ENCODE measurements at places on chromosomes 1 and 21.

DNA sequence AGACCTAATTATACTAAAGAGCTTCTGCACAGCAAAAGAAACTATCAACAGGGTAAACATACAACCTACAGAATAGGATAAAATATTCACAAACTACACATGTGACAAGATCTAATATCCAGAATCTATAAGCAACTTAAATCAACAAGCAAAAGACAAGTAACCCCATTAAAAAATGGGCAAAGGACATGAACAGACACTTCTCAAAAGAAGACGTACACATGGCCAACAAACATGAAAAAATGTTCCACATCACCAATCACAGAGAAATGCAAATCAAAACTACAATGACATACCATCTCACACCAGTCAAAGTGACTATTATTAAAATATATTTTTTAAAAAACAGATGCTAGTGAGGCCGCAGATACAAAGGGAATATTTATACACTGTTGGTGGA lies 99.8 kb downstream of the FAF1 start:
- no peak for DNase-seq

DNA sequence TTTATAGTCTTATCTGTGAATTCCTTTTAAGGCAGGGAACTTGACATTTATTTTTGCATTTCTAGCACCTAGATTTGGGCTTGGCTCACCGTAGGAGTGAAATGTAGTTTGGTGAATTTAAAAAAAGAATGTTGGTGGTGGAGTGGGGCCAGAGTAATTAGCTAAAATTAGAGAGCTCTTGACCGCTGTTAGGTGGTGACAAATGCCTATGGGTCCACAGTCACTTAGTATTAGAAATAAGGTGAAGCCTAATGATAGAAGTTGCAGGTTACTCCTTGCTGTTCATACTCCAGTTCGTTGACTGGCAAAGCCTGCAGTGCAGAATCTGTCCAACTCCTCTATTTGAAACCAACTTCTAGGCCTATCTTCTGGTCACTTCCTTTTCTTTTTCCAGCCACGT lies 318.8 kb upstream of the NRIP1 start:
- DNase-seq, result no peak

DNA sequence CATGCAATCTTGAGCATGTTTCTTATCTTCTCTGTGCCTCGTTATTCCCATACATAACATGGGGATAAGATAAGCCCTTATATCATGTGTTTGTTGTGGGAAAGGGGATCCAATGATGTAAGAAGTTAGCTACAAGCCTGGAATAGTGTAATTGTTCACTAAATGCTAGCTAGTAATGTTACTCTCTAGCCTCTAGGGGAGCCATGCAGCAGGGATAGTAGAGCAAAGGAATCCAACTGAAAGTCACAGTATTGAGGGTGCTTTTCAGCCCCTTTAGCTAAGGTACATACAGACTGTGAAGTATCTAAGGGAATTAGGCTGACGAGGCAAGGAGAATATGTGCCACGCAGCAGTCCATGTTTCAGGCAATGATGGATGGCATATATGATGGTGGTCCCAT lies 46.9 kb downstream of the IL23R start:
- no peak for DNase-seq

GRCh38 chr1:28046716-28047115 lies 41.7 kb downstream of the EYA3 start:
- no peak for DNase-seq

DNA sequence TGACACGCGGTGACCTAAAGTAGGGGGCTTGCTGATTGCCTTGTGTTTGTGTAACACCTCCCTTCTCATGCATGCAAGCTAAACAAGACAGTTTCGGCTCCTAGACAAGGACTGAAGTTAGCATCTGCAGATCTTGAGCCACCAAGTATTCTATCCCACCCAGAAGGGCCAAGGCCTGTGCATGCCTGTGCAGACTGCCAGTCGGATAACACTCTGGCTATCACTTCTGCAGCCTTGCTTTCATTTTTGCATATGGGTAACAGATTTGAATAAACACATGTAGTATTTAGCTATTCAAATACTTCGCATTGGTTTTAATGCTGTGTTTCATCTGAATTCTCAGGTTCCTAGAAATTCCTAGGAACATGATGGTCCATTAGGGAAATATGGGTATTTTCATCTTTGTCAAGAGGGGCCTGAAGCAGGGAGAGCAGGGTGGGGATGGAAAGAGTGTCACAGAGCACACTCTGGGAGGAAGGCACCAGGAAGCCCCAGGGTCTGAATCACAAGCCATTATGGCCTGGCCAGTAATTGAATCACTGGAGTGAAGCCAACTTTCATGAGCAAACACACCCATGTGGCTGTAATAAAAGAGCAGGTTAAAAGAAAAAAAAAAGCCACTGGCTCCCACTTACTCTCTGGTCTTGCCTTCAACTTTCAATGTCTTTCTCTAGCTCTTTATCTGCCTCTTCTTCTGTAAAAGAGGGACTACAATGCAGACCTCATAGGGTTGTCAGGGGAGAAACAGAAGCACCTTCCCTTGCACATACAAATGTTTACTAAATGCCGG lies 28.3 kb downstream of the GADD45A start:
- DNase-seq, result no peak

DNA sequence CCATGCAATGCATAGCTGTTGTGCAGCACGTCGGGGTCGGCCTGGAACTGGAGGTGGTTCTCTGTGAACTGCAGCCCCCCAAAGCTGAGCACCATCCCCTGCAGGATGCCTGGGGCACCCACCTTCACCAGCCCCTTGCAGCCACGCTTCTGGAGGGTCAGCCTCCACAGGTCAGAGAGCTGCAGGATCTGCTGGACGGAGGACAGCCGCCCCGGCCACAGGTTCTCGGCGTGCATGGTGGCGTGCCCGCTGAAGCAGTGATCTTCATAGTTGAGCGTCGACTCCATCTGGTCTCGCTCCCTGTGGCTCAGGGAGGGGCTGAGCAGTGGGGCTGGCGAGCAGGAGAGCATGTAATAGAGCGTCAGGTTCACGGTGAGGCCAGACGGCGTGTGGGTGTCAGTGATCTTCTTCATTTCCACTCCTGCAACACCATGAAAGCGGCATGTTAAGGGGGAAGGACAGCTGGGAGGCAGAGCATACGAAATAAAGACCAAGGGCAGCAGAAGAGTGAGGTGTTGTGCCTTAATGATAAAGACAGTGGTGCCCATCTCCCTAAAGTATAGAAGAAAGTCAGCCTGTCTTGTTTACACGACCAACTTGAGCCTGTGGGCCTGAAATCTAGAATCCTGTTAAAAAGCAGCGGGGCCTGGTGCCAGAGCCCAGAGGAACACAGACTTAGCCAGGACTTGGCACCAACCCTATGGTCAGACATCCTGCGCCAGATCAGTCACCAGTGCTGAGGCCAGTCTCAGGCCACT lies 3.0 kb downstream of the KIAA2013 start:
- DNase-seq, result no peak

DNA sequence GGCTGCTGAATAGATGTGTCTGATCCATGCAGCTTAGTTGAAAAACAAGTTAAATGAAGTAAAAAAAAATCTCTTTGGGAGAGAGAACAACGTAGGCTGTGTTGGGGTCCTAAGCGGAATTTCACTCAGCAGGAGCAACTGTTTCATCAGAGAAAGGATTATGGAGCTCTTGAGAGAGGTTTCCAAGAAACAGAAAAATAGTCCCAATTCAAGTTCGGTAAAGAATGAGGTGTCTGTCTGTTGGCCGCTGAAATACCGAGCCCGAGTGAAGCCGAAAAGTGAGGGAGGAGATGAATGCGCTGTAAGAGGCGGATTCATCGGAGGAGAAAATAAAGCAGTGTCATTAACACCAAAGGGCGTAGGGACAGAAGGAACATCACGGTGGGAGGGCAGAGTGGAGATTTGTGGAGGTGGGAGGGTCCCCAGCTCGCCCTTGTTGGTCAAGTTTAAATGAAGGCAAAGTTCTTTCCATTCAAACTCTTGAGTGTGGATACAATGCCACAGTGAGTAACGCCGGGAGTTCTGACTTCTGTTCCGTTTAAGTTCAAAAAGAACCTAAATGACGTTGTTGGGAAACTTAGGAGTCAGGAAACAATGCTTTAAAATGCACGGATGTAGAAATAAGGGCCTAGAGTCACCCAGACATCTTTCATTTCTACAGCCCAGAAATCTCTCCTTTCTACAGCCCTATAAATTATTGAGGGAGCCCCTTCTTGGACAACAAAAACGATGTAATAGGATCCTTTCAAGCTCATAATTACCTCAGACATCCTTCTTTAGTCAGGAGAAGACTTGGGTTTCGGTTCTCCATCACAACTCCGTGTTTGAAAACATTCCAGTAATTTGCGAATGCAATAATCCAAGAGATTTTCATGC lies 15.6 kb upstream of the SLC45A1 start:
- no peak for DNase-seq

DNA sequence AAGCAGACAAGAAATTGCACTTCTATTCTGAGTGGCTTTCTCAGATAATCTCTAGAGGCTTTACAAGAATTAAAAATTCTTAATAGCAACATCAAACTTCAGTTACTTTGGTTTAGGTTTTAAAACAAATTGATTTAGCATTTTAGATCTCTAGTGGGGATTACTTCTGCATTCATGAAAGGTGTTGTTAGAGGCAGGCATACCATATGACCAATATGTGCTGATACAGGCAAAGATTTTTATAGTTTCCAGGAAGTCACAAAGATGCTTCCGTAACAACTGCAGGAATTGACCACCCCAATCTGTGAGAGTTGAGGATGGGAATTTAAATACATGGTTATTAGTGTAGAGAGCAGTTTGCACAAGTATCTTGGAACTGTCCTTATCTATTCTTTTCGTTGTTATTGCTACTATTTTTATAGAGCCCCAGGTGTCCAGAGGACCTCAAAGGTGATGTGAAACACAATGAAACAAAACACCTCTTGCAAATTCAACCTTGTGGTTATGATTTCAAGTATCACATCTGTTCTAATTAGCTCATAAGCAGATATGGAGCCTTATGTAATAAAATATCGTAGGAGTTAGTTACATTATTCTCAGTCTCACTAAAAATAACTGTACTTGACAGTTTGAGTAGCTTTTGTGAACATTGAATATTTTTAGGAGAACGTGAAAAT lies 512.7 kb upstream of the ADGRL4 start:
- no peak for DNase-seq

GRCh38 chr1:161324020-161324419 lies 9.8 kb downstream of the SDHC start:
- no peak for DNase-seq

GRCh38 chr1:99315305-99315704 lies 51.0 kb downstream of the PLPPR4 start:
- no peak for DNase-seq

DNA sequence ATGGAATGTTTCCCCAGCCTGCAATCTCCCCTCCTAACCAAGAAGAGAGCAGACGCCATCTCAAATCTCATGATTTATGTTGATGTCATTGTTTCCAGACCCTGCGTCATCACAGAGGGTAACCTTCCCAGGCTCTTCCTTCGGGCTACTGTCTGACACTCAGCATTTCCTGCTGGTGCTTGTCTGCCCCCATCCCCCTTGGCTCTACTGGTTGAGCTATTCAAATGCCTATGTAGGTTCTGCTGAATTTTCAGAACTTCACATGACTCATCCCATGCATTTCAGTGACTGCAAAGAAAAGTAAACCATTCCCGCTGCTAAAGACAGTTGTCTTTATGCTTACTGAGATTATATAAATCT lies 24.8 kb upstream of the ITPKB start:
- peak; percentile 27 for DNase-seq

DNA sequence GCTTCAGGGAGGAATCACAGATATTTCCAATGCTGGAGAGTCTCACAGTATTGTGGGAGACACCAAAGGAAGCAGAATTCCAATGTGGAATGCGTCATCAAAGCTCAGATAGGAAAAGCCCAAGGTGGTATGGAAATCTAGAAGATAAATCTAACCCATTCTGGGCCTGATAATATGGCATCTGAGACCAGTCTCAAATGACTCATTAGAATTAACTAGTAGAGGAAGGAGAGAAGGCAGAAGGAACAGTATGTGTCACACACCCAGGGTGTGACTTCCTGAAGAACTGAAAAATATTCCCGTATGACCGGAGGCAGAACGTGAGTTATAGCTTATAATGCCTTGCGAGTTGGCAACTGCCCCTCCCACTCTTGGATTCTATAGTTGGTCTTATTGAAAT lies 499.2 kb downstream of the PLPP3 start:
- no peak for DNase-seq

GRCh38 chr1:42122408-42122807 lies 30.8 kb upstream of the GUCA2B start:
- no peak for DNase-seq

GRCh38 chr1:25905680-25906643 lies at the start of gene STMN1:
Gene STMN1 (minus strand): TSS chr1:25906419. CDS start chr1:25904676, 1,743 bp downstream.
- DNase-seq, result peak; percentile 87

DNA sequence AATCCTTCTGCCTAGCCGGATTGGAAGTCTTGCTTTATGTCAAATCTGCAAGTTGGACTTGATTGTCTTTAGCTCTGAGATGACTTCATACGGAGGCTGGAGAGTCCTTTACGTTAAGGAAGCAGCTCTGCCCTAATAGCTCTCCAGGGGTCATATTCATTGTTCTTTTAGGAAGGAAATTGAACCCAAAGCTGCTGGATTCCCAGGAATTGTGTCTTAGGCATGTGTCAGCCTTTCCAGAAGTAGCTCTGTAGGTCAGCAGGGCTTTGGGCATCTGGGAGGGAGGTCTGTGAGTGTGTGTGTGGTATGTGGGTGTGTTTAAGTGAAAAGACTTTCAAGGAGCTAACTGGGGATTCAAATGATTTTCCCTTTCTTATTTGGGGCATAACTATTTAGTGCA lies 82.4 kb downstream of the ABCA4 start:
- DNase-seq, result no peak

GRCh38 chr1:228768355-228769000 lies 33.2 kb downstream of the RHOU start:
- DNase-seq, result no peak

DNA sequence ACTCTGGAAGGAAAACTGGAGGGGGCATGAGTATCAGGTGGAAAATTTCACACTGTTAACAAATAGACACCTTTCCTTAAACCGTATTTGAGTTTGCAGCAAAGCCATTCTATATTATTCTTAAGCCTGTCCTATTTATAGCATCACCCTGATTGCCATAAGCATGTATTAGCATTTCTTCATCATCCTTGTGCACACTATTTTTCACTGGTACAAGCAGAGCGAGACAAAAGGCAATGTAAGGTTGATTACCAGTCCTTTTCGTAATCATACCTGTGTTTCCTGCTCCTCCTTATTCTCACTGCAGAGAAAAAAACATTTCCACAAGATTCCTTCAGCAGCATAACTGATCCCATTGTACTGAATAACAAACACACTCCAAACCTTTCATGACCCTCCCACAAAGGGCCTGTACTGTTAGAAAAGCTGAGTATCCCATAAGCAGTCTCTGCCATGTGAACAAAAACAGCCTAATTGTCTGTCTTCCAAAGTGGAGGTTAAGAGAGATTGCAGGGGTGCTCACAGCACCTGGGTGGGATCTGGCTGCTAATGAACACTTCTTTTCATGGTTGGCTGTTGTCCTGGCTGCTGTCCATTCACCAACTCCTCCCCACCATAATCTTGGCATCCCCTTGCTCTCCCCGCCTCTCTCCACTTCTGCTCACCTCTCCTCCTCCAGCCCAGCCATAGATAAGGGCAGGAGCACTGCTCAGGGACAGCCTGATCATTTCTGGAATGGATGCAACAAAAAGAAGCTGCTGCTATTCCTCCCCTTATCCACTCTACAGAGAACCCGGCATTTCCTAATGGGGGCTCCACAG lies 30.4 kb downstream of the VTCN1 start:
- DNase-seq, result no peak

- DNase-seq, result no peak
These were observed 6.7 kb downstream of the CDC7 start for GRCh38 chr1:91507328-91507727.
